ENCODE measurements at places on chromosomes 13 and 19.

DNA sequence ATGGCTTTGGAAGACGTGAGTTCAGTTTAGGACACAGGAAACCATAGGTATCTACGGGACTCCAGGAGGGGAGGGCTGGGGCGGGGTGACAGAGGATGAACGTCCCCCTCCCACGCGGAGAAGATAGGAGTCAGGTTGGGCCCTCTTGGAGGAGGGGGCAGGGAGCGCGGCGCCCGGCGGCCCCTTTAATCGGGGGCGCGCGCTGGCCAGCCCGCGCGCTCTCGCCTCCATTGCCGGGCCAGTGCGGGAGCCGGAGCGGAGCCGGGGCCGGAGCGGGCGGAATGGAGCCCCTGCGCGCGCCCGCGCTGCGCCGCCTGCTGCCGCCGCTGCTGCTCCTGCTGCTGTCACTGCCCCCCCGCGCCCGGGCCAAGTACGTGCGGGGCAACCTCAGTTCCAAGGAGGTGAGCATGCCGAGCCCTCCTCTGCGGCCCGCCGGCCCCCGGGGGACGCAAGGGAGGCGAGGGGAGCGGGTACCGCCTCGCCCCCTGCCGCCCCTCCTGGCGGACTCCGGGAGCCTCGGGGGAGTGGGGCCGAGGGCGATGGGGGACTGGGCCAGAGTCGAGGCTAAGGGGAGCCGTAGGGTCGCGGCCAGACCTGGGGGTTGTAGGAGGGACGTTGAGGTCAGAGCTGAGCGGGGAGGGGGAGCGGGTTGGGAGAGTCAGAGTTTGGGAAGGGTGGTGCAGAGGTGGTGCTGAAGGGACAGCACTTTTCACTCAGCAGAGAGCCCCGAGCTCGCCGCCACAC lies at the start of gene TMEM145:
TMEM145 (plus strand) TSS at position 214 of the 744 bp plus-strand sequence; CDS start at position 282, 68 bp downstream.
- DNase-seq: no peak

DNA sequence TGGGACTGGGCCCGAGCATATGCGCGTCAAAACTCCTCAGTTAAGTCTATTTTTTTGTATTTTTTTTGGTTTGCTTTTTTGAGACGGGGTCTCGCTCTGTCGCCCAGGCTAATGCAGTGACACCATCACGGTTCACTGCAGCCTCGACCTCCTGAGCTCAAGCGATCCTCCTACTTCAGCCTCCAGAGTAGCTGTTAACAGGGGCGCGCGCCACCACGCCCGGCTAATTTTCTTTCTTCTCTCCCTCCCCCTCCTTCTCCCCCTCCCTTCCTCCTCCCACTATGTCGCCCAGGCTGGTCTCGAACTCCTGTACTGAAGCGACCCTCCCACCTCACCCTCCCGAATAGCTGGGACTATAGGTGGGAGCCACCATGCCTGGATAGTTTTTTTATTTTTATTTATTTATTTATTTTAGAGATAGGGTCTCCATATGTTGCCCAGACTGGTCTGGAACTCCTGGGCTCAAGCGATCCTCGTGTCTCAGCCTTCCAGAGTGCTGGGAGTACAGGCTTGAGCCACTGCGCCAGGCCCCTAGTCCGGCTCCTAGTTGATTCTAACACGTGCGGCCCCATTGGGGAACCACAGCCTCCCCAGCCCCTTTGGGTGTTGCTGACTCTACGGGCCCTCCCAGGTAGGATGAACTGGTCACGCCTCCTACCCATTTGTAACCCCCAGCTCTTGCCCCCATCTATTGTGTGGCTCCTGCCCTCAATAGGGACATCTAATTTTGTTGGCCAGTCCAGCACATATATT lies 806 bp upstream of the ZNF837 start:
- no peak for DNase-seq

DNA sequence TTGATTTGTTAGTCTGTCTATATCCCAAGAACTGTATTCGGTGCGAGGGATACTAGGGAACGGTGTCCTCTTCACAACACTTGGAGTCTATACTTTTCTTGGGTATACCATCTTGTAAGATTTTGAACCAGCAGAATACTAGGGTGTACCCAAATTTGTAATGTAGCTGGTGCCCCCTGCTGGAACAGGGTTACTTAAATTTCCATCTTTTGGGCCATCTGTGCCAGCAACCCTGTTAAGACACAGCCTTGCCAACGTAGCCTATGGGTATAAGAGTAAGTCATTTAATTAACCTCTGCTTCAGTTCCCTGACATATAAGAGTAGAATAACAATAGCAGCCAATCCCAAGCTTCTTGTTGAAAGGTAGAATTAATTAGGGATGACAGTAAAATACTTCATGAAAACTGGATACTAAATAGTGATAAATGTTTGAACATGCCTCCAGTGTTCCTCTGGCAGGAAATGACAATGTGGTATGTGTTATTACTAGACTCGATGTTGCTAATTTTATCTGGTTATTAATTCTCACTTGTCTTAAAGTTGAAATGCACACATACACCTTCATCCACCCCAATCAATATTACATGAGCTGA lies 607.6 kb downstream of the FGF9 start:
- peak; percentile 60 for DNase-seq

DNA sequence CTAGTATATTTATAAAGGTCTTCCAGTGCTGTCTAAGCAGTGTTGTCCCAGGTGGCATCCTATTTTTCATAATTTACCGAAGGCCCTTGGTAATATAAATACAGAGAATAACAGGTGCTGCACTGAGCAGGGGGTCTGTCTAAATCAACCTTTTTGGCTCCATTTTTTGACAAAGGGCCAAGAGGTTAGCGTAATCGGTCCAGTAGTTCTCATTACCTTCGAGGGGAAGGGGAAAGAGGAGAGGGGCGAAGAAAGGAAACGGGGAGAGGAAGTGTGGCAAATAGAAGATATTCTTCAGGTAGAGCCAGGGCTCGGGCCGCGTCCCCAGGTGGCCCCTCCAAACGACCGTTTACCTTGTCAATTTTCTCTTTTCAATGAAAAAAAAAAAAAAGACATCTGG lies 749 bp upstream of the PAN3 start:
- no peak for DNase-seq

DNA sequence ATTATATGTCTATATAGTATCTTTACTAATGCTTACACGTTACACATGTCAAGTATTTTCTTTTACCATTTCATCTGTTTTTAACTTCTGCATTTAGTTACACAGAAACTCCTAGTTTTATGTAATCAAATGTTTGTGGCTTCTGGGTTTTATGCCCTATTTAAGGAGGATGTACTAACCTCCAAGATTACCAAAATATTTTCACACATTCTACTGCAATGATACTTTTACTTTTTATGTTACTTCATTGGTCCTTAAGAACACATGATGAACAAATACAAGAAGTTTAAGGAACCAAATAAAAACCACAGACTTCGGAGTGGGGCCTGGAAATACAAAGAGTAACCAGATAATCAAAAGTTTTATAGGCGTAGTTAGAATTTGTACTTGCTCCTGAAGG lies 37.2 kb downstream of the ZC3H13 start:
- no peak for DNase-seq

DNA sequence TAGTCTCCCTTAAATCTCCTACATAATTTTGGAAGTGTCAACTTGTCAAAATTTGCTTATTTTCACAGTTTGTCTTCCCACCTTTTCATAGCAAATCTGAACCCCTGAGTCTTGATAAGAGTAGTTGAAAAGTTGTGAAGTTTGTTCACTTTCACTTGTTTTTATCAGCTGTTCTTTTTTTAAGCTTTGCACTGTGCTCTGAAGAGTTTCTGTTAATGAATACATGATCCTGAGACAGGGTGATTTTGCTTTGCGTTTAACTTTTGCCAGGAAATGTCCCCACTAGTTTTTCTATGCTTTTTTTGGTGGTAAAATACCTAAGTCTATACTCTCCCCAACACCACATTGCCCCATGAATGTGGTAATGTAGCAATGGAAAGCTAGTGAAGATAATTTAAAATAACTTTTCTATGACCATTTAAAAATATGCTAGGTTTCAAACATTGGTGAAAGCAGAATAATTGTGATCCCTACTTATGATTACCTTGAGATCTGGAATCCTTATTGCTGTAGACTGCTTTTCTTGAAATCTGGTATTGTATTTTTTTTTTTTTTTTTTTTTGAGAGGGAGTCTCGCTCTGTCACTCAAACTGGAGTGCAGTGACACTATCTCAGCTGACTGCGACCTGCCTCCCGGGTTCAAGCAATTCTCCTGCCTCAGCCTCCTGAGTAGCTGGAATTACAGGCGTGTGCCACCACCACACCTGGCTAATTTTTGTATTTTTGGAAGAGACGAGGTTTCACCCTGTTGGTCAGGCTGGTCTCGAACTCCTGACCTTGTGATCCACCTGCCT lies 5.4 kb downstream of the NUP58 start:
- DNase-seq: no peak

DNA sequence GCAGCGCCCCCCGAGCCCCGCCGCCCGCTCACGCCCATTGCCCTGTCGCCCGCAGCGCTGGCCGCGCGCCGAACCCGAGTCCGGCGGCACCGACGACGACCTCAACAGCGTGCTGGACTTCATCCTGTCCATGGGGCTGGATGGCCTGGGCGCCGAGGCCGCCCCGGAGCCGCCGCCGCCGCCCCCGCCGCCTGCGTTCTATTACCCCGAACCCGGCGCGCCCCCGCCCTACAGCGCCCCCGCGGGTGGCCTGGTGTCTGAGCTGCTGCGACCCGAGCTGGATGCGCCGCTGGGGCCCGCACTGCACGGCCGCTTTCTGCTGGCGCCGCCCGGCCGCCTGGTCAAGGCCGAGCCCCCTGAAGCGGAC lies 518 bp downstream of the KLF2 start:
- DNase-seq: no peak

DNA sequence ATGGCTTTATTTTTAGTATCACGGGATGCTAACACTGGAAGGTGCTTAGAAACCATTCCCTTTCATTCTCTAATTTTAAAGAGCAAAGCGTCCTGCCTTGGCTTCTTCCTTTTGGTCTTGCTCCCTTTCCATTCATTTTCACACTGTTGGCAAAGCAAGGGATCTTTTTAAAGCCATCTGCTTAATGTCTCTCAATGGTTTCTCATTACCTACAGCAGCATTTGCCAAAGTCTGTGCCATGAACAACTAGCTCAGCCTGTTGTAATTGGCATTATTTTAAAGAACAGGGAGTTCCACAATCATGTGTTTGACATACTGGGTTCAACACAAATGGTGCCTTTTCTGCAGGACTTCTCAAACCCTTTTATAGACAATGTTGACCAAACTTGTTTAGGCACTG lies 444.3 kb downstream of the GPC6 start:
- no peak for DNase-seq

DNA sequence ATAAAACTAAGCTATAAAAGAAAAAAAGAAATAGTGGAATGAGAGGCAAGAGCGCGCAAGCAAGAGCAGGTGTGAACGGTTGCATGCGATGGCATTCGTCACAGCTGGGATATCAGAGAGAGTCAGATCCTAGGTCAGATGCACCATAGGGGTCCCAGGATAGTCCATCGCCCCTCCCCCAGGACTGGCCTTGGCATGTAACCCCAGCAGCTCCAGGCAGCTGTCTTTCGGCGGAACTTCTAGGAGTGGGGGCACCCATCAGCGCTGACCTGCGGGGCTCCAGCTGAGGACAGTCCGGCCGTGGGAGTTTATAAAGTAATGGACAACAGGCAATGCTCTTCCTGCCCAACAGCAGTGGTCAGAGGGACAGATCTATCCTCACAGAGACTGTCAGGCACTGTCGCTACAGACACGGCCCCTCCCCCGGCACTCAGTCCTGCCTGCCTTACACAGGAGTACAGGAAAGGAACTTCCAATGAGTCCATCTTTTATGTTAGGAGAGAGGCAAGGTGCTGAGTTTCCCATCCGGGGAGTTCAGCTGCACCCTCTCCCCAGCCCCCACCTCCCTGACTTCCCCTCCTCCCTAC lies 1.4 kb downstream of the SIAH3 start:
- no peak for DNase-seq

GRCh38 chr13:72565893-72566292 lies 161.5 kb downstream of the MZT1 start:
- DNase-seq: no peak

DNA sequence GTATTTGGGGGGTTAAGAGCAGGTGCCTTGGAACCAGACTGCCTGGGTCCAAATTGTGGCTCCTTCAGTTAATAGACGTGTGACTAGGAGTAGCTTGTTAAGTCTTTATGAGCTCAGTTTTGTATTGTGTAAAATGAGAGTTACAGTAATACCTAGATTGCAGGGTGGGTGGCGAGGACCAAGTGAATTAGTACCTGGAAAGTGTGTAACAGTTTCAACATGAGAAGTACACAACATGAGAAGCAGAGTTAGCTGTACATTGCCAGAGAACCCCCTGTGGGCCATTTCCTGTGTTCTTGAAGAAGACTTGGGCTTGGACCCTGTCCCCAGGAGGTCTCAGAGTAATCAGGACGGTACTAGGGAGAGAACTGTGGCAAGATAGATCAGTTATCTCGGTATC lies 36.8 kb downstream of the PPP2R1A start:
- no peak for DNase-seq

- DNase-seq: no peak
Observed at GRCh38 chr13:52743569-52743968, 3.9 kb upstream of the CNMD start.

DNA sequence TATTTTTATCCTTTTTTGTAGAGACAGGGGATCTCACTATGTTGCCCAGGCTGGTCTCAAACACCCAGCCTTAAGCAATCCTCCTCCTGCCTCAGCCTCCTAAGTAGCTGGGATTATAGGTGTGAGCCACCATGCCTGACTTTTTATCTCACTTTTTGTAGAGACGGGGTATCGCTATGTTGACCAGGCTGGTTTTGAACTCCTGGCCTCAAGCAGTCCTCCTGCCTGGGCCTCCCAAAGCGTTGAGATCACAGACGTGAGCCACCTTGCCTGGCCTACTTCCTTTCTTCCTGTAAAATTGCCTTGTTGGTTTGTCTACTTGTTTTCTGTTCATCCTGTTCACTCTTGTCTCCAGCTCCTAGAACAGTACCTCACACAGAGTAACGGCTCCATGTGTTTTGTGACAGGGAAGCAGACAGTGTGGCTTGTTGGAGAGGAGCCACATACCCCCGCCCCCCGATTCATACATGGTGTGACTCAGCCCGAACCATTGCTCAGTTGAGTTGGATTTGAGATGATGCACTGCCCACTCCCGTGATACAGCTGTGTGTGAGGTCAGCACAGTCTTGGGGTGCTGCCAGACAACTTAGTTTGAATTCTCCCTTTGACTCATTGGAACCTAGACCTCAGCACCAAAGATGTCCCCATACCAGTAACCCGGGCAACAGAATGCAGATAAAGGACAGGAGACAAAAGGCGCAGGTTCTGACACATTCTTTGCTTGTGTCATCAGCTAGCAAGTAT lies 34.2 kb downstream of the GPR42 start:
- DNase-seq: no peak

DNA sequence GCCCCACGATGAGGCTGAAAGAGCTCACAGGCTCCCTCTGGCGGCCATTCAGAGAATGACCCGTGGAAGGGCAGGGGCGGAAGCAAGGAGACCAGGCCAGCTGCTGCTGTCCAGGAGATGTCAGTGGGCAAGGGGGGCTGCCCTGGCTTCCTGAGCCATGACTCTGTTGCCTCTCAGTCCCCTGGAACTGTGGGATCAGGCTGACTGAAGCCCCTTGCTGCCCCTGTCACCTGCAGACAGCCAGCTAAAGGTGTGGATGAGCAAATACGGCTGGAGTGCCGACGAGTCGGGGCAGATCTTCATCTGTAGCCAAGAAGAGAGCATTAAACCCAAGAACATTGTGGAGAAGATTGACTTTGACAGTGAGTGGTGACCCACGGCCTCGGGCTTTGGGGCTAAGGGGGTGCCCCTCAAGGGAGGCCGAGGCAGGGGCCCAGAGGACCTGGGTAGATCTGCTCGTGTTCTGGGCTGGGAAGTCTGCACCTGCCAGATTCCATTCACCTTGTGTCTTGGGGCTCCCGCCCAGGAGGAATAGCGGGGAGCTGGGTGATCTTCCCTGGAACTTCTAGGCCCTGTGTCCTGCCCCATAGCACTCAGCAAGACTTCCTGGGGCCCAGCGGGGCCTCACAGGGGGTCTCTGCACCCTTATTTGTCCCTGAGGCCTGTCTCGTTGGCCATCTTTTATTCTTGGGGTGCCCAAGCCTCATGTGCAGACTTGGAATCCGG lies 12.5 kb upstream of the ACTN4 start:
- DNase-seq: peak; percentile 75

All from activated T-cell treated with anti-CD3 and anti-CD28 coated beads for 1 hour (primary cell).